ENCODE measurements at places on chromosomes 2 and 18.

- DNase-seq, result no peak
Measured at GRCh38 chr18:7575465-7576028, 8.4 kb downstream of the PTPRM start.

- DNase-seq, result no peak
Measured at GRCh38 chr2:217897091-217897715, 105.6 kb downstream of the TNS1 start.

DNA sequence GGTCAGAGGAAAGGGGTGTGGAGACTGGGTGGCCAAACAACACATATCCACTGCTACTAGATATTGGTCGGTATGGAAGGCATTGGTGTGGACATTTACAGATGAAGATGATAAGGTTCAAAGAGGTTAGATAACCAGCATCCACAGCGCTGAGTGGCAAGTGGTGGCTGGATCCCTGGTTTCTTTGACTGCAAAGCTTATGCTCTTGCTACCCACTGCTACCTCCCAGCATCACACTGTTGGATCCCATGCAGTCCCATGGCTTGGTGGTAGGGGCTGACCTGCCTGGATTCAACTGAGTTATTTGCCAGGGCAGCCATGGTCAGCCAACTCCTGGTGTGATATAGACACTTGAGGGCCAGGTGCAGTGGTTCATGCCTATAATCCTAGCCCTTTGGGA, 53.6 kb downstream of the DDX1 start:
- DNase-seq, result no peak

DNA sequence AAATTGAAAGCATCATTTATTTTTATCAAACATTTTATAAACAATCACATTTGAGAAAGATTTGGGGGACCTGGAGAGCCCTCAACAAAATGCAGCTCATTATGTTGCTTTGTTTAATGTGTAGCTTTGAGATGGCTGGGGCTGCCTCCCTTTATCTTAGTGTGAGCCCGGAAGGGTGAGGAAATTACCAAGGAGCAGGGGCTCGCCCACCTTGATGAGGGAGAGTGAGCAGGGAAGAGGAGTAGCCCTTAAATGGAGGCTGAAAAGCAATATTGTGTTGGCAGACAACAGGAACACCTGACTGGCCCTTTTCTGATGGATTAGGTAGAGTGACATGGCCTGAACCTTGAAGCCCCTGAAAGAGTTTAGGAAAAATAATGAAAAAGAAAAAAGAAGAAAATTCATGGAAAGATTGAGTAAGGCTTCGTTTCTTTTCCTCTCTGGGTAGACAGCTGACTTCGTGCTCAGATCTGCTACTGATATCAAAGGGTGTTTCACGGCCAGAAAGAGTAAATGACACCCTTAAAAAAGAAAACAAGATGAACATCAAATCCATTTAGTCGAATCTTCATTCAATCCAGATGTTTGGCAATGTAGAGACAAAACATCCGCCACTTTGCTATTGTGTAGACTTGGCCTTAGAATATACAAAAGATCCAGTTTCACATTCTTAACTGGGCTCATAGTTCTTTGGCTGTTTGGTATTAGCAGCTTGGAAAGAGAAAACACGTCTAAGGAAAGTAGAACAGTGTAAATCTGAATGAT, 206.5 kb upstream of the TCF4 start:
- no peak for DNase-seq

- no peak for DNase-seq
Measured at GRCh38 chr2:160111951-160112798, 49.8 kb upstream of the PLA2R1 start.

GRCh38 chr2:99805930-99806476, 316.2 kb upstream of the REV1 start:
- DNase-seq, result no peak

DNA sequence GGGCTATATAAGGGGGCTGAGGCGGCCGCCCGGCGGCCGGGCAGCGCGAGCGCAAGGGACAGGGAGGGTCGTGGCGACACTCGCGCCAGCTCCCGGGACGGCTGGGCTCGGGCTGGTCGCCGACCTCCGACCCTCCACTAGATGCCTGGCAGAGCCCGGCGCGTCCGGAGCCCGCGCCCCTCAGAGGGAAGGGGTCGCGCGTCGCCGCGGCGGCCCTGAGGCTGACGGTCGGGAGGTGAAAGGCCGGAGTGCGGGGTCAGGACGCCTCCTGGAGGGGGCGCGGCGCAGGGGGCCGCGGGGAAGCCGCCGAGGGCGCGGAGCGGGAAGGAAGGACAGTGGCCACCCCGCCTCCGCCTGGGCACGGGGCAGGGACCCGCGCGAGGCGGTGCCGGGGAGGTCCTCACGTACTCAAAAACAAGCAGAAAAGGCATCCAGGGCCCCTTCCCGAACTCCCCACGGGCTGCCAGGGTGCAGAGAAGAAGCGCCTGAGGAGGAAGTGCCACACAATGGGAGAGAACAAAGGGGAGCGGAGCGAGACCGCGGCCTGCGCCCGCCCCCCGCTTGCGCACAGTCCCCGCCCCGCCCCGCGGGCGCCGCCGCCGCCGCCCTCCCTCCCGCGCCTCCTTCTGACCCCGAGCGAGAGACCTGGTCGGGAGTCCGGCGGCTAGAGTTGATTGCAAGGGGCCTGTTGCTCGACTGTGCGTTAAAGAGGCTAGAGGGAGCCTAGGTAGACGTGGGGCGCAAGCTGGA, 776 bp upstream of the KLF7 start:
- DNase-seq, result peak; percentile 89

GRCh38 chr18:21004726-21005125, 106.9 kb downstream of the ROCK1 start:
- DNase-seq, result no peak

DNA sequence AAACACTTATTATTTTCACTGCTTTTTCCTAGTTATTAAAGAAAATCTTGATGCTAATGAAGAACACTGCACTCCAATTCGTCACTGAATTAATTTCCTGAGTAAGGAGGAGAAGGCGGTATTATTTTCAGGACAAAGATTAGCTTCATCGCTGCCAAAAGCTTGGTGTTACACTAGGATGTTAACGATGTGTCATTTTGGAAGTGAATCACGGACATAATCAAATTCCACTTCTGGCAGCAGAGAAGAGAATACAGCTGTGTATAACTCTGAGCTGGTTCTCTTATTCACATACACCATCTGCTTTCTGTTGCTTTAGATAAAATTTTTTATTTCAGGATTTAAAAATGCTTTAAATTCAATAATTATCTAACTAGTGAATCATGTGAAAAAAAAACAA, 74.1 kb downstream of the SCG2 start:
- no peak for DNase-seq

DNA sequence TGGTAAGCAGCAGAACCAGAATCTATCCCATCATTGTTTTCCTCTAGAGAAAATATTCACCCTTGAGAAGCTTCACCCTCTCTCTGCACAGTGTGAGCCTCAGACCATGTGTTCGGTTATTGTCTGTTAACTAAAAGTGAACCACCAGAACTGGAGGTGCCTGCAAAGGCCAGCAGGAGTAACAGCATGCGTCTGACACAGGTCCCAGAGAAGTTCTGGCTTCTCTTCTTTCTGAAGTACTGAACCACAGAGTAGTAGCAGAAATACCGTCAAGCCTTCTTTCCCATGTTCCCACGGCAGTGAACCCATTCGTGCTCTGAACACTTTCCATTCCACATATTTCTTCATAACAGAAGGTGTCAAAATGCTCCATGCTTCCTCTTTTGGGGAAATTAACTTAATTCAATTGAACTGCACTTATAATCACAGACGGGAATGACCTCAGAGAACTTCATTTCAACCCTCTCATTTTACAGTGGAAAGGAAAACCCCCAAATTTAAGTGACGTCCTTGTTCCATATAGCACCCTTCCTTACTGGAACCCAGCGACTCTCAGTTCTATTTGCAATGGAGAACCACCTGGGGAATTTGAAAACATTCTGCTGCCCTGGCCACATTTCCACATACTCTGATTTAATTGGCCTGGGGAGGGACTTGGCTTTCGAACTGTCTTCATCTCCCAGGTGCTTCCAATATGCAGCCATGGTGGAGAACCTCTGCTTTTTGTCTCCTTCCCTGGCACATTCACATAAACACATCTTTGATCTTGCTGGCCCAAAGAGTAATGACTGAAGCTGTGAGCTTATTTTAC, 519.1 kb downstream of the RNF144A start:
- no peak for DNase-seq

DNA sequence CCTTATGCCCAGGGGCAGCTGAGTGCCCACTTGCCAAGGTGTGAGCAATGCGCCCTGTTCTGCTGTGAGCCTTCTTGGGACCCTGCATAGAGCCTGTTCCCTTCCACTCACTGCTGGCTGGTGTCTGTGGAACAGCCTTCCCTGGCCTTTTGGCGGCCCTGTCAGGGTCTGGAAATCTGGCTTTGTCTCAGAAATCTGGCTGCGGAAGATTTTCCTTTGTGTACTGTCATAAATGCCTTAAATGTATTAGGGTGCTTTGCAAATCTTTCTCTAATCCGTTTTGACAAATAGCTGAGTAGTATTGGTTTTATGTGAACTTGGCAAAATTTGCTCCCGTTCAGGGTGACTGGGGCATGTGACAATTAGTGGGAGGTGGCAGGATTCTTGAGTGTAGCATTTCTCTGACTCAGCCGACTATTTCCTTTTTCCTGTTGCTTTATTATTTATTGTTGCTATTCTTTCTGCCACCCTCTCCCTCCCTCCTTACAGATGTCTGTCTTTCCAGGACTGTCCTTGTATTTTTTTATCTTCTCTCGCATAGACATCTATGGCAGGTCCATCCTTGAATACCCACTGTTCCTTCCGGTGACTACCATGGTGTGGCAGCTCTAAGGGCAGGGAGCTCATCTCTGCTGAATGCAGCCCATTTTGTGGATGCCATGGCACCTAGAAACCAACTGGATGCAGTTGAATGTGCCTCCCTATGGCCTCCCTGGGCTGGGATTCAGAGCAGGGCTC, 41.8 kb downstream of the LDLRAD4 start:
- DNase-seq, result peak; percentile 58

DNA sequence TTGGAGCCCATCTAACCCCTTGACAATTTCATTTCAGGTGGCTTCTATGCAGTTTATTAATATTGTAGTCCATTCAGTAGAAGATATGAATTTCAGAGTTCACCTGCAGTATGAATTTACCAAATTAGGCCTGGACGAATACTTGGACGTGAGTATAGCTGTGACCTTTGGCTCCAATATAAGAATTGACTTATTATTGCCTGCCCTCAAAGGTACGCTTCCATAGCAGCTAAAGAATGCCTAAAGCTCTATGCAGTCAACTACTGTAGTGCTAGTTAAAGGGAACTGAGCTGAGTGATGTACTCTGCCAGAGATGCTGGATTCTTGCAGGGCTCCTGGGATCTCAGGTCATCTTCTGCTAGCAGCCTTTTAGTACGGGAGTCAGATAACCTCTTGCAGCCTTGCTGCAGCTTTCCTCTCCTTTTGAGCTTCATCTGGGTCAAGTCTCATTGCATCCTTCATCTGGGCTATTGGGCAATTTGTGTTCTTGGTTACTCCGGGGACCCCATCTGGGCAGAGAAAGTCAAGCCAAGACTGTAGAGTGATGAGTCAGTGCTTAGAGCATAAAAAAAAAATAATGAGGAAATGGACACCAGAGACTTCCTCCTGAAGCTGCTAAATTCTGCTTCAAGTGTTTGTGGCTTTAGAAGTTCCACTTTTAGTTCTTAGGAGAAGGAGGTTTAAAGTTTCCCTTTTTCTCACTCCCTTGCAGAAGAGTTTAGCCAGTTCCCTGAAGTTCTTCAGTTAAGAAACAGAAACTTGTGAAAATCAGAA, 105.6 kb downstream of the PRPF40A start:
- DNase-seq, result peak; percentile 64

DNA sequence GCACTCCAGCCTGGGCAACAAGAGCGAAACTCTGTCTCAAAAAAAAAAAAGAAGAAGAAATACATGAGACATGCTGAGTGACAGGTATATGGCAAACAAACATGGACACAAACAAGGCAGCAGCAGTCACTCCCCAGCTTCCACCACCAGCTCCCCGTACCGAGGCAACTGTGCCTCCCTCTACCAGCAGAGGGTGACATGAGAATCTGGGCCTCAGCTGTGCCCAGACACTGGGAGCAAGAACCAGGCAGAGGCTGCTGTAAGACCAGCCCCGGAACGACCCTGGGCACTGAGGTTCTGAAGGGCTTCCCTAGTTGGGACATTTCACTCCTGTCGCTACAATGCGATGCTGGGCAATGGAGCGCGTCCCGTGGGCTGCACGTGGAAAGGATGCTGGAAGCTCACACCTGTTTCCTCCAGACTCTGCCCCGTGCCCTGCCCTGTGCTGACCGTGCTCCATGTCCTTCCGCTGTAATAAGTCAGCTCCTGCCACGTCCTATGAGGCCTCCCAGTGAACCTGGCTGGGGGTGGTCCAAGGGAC, 37.1 kb downstream of the BOK start:
- no peak for DNase-seq

DNA sequence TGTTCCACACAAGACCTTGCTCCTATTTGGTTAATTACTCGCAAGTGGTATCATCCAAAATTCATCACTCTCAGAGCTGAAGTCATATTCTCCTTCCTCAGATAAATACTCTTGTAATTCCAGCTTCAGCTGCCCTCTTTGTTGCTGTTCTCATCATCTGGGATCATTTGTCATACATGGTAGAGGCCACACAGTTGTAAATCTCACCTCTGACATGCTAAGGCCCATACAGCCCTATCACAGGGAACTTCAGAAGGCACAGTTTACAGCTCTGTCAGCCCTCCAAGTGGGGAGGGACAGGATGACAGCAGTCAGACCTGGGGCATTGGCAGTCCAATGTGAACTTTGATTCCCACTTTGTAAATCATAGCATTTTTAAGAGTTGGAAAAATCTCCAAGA, 399.0 kb downstream of the CNTNAP5 start:
- DNase-seq, result no peak

- DNase-seq, result no peak
Measured at GRCh38 chr2:197209246-197209645, 101.3 kb downstream of the ANKRD44 start.

DNA sequence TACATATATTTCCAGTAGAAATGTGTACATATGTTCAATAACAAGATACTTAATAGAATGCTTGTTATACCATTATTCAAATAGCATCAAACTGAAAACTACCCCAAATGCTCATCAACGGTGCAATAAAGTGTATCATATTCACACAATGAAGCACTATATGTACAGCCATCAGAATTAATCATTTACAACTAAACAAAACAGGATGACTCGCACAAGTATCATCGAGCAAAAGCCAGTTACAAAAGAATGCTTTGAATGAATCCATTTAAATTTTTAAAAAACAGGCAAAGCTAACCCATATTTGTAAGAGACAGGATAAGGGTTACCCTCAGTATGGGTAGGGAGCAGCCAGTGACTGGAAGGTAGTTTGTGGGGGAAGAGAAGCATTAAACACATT, 132.8 kb upstream of the PDE1A start:
- DNase-seq, result no peak

Measured in right hindlimb (tissue), 1 donor.